ENCODE measurements at places on chromosomes 12 and 14.
A peak's percentile ranks its signal among the peaks of the same experiment; 100 is the strongest.

DNA sequence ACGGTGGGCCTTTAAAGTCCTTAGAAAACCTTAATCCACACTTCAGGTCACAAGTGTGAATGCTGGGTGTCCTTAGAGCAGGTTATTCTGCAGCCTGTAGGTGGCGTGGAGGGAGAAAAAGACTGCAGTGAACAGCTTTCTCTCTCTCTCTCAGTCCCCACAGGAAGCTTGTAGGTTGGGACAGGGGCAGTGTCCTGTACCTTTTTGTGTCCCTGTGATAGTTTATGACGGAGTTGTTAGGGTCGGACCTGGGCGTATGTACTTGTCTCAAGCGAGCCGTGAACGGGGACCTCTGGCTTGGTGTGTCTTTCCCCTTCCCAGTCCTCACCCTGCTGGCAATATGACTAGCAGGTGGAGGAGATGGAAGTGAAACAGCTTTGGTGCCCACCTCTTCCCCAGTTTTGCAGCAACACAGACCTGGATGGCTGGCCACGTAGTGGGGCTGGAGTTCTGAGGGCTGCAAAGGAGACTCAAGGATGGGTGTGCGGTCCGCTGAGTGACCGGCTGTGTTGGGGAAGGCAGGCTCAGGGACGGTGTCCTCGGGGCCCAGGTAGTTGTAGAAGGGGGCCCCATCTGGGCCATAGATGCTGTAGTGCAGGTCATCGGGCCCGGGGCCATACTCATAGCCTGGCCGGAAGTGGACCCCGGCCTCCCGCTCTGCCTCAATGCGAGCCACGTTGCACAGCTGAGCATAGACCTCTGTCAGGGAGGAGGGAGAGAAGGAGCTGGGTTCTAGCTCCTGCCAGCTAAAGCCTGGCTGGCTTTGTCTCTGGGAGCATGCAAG, 8.9 kb downstream of the ISCA2 start:
- DNase-seq = no peak

DNA sequence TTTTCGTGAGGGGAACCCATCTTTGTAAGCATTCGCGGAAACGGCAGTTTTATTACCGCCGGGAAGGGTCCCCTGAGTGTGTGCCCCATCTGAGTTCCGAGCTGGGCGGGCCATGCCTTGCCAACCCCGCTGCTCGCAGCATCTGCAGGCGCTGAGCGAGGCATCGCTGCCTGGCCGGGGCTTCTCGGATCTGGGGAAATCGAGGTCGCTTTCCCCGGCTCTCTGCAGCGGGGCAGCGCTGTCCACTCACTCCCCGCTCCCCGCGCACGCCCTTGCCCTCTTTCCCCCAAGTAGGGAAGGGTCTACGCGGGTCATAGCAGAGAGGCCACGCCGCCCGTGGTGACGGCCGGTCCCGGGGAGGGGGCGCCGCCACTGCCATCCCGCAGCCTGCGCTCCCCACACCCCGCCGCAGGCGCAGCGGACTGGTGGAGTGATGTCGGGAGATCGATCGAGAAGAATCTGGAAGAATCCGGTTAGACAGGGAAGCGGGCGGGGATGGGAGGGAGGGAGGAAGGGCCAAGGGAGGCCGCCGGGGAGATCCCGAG, 507 bp upstream of the FKBP4 start:
- DNase-seq = no peak

DNA sequence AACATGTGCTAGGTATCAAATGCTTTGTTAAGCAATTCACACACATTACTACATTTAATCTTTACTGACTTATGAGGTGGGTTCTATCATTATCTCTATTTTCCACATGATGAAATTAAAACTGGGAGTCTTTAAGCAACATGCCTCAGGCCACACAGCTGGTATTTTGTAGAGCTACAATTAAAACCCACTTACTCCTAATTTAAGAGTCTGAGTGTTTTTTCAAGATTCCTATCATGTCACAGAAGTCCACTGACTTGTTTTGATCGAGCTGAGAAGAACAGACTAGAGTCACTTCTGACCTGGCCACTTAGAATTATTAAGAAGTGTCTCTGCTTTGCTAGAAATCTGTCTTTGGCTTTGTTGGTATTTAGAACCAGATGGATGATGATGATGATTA, 670.7 kb downstream of the NRXN3 start:
- no peak for DNase-seq

GRCh38 chr12:32139064-32139421, 32.4 kb downstream of the BICD1 start:
- DNase-seq = no peak

- DNase-seq = peak; percentile 23
These were observed 387.5 kb downstream of the BCAT1 start for GRCh38 chr12:24561411-24561871.

DNA sequence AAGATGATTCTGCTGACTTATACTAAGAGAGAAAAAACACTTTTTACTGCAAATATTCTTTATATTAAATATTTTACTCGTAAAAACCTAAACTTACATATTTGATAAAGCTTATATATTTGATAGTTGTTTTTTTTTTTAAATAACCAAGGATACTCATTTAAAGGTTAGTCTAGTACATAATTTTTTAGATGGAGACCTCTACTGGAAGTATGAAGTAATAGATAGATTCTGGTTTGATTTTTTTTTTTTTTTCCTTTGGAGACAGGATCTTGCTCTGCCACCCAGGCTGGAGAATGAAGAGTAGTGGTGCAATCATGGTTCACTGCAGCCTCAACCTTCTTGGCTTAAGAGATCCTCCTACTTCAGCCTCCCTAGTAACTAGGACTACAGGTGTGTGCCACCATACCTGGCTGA, 16.4 kb downstream of the ARID2 start:
- no peak for DNase-seq

DNA sequence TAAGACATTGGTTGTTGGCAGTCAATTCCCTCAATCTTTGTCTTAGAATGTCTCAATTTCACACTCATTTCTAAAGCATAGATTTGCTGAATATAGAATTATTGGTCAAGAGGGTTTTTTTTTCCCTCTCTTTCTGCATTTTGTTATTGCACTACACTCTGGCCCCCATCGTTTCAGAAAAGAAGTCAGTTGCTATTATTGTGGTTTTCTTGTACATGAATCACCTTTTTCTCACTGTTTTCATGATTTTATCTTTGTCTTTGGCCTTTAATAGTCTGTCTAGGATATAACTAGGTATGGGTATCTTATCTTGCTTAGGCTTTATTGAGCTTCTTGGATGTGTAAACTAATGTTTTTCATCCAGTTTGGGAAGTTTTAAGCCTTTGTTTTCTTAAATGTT, 194.3 kb upstream of the DAAM1 start:
- DNase-seq = no peak

GRCh38 chr12:113702836-113703235, 231.2 kb upstream of the LHX5 start:
- DNase-seq = no peak

GRCh38 chr12:93483151-93483807, 16.0 kb downstream of the MRPL42 start:
- DNase-seq = no peak

- DNase-seq = no peak
These were observed 5.7 kb downstream of the PAWR start for GRCh38 chr12:79685068-79685467.

DNA sequence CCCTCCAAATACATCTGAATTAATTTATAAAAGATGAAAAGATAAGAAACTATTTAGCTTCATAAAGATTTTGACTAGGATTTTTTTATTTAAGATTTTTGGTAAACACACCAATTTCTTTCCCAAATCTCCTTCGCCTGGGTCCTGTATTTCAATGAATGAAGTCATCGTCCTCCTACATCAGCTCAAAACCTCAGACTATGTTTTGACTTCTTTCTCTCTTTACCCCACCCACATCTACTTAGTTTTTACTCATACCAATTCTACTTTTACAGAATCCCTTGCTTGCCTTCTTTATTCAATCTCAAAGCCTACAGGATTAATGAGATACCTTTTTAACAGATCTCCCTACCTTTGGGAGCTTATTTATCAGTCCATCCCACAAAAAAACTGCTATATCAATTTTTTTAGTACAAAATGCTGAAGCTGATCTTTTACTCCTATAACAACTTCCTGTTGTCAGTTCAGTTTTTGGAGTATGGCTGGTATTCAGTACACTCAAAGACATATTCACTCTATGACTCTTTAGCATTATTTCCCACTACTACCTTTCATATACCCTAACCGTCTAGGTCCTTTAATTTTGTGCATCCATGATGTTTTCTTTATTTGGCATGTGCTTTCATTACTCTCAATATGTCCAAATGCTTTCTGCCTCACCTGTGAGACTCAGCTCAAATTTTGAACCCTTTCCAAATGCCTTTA, 18.7 kb upstream of the CCDC91 start:
- DNase-seq = no peak

DNA sequence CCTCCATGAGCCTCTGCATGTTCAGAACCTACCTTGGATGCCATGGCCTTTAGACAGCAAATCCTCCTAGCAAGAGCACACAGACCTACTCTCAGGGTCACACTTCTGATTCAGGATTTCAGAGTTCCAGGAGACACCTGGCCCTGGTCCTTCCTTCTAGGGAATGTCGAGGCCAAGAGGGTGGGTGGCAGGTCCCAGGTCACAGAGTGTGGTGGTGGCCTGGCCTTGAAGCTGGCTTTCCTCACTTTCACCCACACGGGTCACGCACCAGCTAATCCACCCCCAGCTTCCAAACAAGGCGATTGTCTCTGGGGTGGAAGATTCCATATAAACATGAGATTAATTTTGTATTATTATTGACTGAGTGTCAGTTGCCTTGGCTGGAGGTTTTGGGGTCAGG, 328.3 kb upstream of the RTL1 start:
- no peak for DNase-seq

DNA sequence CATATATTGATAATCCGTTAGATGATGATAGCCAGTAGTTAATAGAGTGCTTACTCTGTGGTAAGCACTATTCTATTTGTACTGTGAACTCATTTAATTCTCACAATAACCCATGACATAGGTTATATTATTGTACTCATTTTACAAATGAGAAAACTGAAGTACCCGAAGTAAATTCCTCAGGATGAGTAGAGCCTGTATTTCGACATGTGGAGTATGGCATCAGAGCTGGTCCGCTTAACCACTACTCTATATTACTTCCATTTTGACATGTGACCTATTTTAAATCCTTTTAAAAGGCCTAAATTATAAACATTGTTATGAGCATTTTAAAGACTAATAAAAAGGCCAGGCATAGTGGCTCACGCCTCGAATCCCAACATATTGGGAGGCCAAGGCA, 8.0 kb upstream of the RAP1B start:
- DNase-seq = no peak

DNA sequence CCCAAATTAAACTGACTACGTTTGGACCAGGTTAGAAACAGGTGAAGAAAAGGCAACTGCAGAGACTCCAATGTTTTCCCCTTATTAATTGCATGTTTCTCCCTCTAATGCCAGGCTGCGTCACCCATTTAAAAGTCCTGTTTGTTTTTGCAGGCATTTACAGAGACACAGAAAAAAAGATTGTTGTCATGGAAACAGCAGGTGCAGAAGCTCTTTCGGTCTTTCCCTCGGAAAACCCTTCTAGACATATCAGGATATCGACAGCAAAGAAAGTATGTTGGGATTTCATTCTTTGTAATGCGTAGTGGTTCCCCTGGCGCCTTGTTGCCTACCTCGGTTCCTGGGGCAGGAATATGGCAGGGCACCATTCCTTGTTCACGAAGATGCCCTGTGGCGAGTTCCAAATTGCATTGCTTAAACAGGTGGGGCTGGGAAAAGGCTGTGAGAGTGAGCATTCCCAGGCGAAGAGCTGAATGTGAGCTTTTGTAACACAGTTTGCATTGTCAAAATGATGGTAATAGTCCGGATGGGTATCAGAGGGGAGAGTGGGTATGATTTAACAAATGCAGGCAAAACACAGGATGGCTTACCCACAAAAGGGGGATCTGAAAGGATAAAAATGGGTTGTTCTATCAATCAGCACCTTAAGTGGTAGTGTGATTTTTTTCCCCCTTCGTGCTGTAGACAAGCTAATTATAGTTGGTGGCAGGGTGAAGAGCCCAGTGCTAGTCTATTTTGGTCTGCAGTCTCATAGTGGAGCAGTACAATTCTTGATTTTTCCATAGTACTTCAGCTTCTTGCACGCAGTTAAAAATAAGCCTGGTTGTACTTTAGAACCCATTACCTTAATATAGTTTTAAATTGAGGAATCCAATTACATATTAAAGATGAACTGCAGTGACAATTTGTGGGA, 132.4 kb downstream of the GCH1 start:
- no peak for DNase-seq

- DNase-seq = no peak
These were observed 27.2 kb downstream of the SEL1L start for GRCh38 chr14:81506487-81506886.

All from frontal cortex (tissue), 4 donors.